CD4-positive, alpha-beta T cell treated with Interleukin-4 for 4 hours (primary cell): ENCODE measurements at places on chromosomes 13 and 19.

- no peak for DNase-seq
Measured at GRCh38 chr13:101325423-101325822, 90.9 kb downstream of the NALCN start.

- no peak for DNase-seq
Measured at GRCh38 chr13:27448308-27448707, 2.1 kb downstream of the MTIF3 start.

- no peak for DNase-seq
Measured at GRCh38 chr19:4113398-4114088, 10.4 kb downstream of the MAP2K2 start.

GRCh38 chr13:60689076-60689475 lies 292.1 kb downstream of the TDRD3 start:
- DNase-seq: no peak

DNA sequence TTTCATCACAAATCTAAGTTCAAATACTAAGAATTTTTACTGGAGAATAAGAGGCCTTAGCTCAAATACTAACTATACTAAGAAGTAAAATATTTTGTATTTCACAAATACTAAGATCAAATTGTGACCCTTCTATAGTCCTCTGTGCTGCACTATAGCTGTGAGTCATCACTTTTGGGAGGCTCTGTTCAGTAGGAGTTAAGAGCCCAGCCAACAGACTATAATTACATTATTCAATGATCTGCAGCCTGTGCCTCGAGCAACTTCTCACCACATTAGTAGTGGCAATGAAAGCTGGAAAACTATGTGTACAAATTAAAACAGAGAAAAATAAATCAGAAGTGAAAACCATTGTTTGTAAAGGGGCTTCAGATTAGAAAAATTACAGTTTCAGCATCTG lies 147.3 kb upstream of the GPC6 start:
- no peak for DNase-seq

DNA sequence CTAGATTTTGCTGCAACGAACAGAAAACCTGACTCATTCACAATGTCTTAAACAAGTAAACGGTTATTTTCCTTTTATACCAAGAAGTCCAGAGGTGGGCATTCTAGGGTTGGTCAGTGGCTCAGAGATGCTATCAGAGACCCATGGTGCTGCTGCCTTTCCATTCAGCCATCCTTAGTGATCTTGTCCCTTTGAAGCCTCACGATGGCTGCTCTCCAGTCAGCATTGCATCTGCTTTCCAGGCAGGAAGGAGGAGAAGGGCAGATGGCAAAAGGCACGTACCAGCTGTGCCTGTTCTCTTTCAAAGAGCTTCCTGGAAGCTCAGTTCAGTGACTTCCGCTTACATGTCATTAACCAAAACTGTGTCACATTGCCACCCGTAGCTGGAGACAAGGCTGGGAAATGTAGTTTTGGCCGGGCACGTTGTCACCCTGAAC lies 30.1 kb downstream of the WDFY2 start:
- peak; percentile 63 for DNase-seq

DNA sequence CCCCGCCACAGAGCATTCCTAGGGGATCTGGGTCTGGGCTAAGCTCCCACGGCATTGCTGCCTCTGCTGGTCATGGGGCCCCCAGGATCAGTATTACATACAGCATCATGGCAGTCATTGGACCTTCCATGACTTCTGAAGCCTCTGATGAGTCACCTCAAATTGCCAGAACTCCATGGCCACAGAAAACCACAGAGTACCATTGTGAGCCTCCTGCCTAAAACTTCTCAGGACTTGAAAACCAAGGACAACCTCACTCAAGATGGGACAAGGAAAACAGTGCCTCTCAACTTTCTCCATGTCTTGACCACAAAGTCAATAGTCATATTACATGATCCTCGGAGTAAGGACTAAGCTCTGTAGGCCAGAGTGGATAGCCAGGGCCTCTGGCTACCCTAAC lies 306.0 kb downstream of the GPC5 start:
- no peak for DNase-seq

- peak; percentile 46 for DNase-seq
Measured at GRCh38 chr19:14347999-14348889, 33.0 kb upstream of the ADGRE5 start.

DNA sequence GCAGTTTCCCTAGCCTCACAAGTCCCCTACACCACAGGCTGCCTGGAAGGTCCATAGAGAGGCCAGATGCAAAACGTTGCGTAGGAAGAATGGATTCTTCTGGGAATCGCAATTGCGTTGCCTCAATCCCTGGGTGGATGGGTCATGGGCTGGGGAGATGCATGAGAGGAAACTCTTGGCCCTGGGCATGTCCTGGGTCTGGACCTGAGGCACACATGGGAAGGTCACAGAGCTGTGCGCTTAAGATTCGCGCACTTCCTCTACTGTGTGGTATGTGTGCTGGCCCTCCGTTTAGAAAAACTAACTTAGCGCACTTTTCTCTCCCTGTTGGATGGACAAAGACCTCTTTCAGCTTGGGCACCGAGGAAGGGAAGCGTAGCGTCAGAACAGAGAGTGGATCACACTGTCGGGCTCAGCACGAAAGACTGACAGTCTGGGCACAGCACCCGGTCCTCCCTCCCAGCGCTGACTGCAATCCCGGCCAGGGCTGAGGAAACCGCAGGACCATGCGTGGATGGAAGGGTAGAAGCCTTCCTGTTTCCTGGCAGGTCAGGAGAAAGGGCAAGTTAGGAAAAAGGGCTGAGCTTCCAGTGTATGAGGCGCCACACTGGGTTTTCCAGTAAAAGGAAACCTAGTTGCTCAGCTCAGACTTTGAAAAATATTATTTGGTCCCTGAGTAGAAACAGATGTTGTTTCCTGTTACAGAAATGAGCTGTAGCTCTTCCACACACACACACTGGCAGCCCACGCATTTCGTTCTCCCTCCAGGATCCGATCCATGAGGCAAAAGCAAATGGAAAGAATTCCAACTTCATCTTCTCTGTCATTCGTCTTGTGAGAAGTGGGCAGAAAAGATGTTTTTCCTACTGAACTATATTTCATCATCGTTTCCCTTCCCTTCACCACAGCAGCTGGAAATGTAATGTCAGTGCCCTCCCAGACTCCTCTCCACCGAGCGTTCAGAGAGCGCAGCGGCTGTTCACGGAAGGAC lies 86.0 kb downstream of the ING1 start:
- no peak for DNase-seq

- DNase-seq: no peak
Measured at GRCh38 chr13:90532861-90533492, 814.5 kb upstream of the MIR17HG start.

- peak; percentile 11 for DNase-seq
Measured at GRCh38 chr13:99969919-99970650, 1.5 kb downstream of the ZIC5 start.

GRCh38 chr13:61294467-61295191 lies 121.0 kb downstream of the PCDH20 start:
- no peak for DNase-seq

GRCh38 chr13:110812869-110813645 lies 99.6 kb downstream of the ING1 start:
- no peak for DNase-seq

- DNase-seq: no peak
Measured at GRCh38 chr13:109160887-109161669, 531.7 kb downstream of the MYO16 start.

DNA sequence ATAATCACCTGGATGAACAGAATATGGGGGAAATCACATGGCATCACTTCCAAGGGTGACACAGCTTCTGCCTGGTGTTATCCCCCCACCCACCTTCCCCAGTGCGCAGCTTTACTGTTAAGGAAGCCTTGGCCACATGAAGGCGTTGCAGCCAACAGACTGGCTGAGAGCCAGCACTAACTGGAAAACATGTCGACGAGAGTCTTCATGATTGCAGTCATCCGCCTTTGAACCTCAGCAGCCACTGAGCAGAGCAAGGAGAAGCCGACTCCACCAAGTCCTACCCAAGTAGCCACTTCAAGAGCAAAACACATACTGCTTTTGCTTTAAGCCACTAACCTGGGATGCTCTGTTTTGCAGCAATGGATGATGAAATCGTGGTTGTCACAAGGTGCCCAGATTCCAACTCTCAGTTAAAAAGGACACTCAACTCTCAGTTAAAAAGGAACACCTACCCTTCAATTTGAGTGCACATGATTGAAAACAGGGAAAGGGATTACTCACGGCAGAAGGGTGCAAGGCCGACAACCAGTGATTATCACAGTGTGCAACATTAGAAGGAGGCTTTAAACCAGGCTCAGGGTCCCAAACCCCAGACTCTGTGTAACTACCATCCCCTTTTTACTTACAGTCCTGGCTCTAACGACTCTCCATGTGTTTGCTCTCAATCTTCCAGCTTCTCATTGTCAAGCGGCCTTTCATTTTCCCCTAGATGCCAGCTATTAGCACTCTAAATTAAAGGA lies 149.1 kb downstream of the KLF12 start:
- DNase-seq: peak; percentile 83

- no peak for DNase-seq
Measured at GRCh38 chr13:50417597-50417996, 402.4 kb downstream of the KCNRG start.

GRCh38 chr19:5897189-5897969 lies 6.2 kb downstream of the NDUFA11 start:
- DNase-seq: no peak

- DNase-seq: no peak
Measured at GRCh38 chr13:72253754-72254153, 386.8 kb upstream of the DACH1 start.

DNA sequence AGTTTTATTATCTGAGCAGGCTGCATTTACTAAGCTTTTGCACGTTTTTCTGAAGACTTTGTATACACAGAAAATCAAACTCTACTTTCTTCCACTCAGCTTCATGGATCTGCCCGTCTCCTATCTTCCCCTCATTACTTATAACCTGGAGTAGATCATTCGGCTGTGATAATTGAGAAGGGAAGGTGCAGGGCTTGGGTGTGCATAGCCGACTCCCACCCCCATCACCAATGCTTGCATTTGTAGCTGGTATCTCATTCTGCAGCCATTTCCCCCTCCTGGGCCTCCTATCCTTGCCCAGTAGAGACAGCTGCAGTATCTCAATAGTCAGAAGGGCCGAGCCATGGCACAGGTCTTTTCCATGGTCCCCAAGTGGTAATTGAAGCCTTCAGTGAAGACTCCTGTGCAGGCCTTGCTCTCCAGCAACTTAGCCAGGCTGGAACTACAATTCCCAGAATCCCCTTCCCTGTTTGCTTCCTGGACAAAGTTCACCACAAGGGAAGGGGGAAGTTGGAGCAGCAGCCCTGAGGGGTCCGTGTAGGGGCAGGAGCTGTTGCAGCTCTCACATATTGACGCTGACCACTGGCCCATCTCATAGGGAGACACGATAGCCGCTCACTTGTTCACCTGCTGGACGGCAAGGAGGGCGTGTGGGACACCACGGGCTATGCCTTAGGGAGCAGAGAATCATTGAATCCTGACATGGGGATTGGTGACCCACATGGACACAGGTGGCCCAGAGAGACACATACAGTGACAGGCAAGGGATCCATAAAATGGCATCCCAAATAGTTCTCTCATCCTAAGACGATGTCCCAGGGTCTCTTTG lies 2.1 kb upstream of the SIGLEC8 start:
- no peak for DNase-seq

DNA sequence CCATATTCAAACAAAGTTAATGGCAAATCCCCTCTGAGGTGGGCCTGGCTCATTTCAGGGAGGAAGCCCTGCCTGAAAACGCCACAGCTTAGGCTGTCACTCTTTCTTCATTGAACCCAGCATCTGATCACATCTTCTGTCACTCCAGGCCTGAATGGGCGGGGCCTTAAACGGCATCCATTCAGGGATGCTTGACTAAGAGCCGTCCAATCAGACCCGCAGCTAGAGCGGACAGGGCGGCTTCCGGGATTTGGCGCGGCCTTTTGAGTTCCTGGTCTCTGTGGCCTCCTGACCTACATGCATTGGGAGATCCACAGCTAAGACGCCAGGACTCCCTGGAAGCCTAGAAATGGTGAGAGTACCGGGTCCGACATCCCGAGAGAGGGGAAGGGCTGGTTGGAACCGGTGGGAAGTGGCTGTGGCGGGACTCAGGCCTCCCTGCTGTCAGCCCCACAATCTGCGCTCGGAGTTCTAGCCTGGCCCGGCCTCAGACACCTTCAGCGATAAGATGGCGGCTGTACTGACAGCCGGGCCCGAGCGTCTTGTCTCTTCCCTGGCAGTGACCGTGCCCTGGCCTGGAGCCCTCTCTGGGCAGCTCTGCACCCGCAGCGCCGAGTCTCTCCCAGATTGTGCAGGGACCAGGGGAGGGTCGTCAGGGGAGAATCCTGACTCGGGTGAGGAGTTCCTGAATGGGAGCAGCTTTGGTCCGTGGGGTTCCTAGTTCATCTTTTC lies at the start of gene ZNF723:
TSS of gene ZNF723 (plus strand) at position 261 of the 732 bp plus-strand sequence. CDS start at position 350, 89 bp downstream.
- DNase-seq: no peak

DNA sequence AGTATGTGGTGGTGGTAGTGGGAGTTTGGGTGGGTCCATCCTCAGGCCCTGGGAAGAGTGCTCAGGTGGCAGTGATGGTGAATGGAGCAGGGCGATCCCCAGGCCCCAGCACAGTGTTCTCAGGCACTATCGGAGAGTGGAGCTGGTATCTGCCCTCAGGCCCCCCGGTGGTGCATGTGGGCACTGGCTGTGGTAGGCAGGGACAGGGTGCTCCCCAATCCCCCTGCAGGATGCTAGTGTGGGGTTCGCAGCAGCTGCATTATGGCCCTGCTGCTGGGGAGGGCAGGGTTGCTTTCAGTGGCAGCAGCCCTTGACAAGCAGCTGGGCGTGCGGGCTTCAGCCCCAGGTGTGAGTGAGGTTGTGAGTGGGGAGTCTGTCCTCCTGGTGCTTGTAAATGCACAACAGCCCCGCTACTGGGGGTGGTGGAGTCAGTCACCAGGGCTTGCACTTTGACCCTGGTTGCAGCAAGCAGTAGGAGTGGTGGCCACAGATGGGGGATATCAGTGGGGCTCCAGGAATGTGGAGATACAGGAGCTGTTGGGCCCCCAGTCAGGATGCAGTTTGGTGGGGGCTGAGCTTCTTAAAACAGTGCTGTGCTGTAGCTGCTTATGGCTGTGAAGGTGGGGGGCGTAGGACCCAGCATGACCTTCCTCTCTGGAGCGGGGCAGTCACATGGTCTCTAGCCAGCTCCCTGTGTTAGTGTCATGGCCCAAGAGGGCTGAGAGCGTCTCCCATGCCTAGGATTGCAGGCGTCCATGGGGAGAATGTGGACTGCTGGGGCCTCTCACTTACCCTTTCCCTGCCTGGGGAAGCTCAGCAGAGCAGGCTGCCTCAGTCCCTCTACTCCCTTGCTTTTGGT lies 38.7 kb upstream of the ARHGEF7 start:
- no peak for DNase-seq

GRCh38 chr19:45554481-45554880 lies 30.1 kb downstream of the OPA3 start:
- no peak for DNase-seq

- peak; percentile 44 for DNase-seq
Measured at GRCh38 chr19:48635263-48635965, 1.8 kb downstream of the DBP start.

DNA sequence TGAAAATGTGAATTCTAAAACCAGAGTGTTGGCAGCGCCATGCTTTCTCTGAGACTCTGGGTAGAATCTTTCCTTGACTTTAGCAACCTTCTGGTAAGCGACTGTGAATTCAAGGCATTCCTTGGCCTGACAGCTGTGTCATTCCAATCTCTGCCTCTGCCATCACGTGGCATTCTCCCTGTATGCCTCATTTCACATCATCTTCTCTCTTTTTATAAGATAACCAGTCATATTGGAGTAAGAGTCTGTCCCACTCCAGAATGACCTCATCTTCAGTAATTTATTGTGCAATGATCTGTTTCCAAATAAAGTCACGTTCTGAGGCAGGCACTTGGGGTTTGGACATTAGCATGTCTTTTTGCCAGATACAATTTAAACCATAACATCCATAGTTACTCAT lies 103.4 kb upstream of the POSTN start:
- no peak for DNase-seq
